ENCODE measurements at places on chromosomes 7 and 10.

- DNase-seq, result no peak
These were observed 618.6 kb downstream of the SUGCT start for GRCh38 chr7:40753455-40753854.

DNA sequence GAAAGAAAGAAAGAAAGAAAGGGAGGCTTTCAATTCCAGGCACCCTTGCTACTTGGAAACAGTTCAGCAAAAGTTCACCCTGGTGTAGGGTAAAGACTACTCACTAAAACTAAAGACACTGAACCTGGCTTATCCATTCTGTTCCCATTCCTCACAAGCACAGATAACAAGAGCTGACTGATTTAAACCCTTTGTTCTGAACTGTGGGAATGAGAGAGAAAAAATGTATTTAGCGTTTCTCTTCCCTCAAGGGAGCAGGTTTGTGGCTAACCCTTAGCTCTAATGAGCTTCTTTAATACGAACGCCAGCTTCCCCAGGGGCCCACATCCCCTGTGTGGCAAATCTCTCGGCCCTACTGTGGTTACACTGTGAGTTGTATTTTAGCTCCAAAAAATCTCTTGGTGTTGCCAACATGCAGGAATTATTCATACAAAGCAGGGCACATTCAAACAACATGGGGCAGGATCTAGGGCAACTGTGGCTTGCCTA, 23.3 kb downstream of the PRTFDC1 start:
- DNase-seq, result no peak

DNA sequence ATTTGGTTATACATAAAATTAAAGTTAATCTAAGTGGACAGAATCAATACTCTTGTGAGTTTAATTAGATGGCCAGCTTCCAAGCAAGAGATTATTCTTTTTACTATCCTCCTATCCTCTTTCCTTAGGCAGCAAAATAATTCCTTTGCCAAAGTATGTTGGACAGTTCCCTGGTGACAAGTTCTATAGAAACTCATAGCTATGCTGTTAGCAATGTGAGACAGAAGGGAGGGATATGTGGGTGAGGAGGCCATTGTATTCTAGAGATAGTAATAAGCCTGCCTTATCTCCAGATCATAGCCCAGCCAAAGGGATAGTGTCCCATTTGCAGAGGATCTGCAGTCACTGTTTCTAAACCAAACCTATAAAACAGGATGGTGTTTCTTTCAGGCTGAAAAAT, 181.6 kb upstream of the HDAC9 start:
- DNase-seq, result no peak

- no peak for DNase-seq
These were observed 38.7 kb upstream of the BNIP3 start for GRCh38 chr10:132020456-132020855.

- no peak for DNase-seq
These were observed 52.6 kb downstream of the MCU start for GRCh38 chr10:72744566-72744965.

Measured in NCI-H187 (cell line).